WTC11 (cell line): ENCODE measurements at places on chromosomes 7 and 10. TPM values are rescaled to one million over a fixed set of nuclear protein-coding genes. Genes with fewer than 3 reads are reported as not detected.
A peak's percentile ranks its signal among the peaks of the same experiment; 100 is the strongest.

DNA sequence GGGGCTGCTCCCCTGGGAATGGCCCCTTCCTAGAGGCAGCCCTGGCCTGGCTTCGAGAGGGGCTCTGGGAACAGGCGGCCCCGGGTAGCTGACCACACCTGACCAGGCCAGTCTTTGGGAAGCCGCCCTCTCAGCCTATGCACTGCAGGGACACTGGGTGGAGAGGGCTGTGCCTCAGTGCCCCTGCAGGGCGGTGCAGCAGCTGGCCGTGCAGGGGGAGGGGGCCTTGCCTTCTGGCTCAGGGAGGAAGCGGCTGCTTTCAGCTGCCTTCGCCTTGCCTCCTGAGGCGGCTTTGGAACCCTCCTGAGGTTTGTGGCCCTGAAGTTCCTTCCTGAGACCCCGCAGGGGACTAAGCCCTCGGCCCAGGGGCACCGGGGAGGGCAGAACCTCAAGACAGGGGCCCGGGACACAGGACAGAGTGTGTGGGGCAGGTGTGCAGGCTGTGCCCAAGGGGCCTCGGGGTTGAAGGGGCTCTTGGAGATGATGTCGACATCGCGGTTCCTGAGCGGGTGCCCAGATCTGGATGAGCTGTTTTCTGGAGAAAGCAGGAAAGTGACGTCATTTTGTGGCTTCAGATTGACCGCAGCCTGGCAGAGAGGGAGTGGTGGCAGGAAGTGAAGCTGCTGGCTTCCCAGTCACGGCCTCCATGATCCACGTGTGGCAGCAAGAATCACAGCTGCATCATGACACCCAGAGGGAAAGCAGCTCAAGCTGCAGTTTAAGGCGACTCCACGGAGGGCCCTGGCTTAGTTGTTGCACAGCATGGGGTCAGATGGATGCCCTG, 17.7 kb downstream of the ADAM8 start:
- H3K36me3 ChIP-seq, result no peaks in the 10 kb centered on the region
- H3K4me1 ChIP-seq, result peaks cover 13% of the 10 kb centered on the region
- DNase-seq, result no peak
- H3K27ac ChIP-seq, result no peak overlapping the region

- no peak overlapping the region for H3K4me3 ChIP-seq
- no peaks in the 10 kb centered on the region for H3K27me3 ChIP-seq
- peaks cover 17% of the 10 kb centered on the region for H3K4me1 ChIP-seq
- H3K27ac ChIP-seq, result no peak overlapping the region
- DNase-seq, result no peak
- peaks cover 15% of the 10 kb centered on the region; the same call in 1 of the 2 replicates for H3K36me3 ChIP-seq
These were observed 19.5 kb downstream of the TSPAN33 start for GRCh38 chr7:129163875-129164544.

- DNase-seq, result no peak
- H3K4me1 ChIP-seq, result no peaks in the 10 kb centered on the region
- H3K27me3 ChIP-seq, result no peaks in the 10 kb centered on the region
- H3K4me3 ChIP-seq, result no peak overlapping the region
These were observed 400.9 kb upstream of the SEMA3D start for GRCh38 chr7:85587785-85588184.

SEMA4G gene
- 9.7 to 13.0 TPM (median 11.8 TPM) in 3 replicates for total RNA-seq

- H3K4me3 ChIP-seq, result no peak overlapping the region
- peak overlapping the region; percentile 85 for H3K27ac ChIP-seq
- no peaks in the 10 kb centered on the region for H3K36me3 ChIP-seq
- H3K4me1 ChIP-seq, result peaks cover 72% of the 10 kb centered on the region
These were observed 11.6 kb downstream of the PDLIM1 start for GRCh38 chr10:95279042-95279820.

- no peaks in the 10 kb centered on the region for H3K36me3 ChIP-seq
- no peaks in the 10 kb centered on the region for H3K27me3 ChIP-seq
These were observed 741.4 kb upstream of the POT1 start for GRCh38 chr7:125670926-125671572.

GRCh38 chr10:99630433-99630832, 10.2 kb upstream of the SLC25A28 start:
- H3K4me1 ChIP-seq, result peaks cover 8% of the 10 kb centered on the region
- H3K27ac ChIP-seq, result no peak overlapping the region

DNA sequence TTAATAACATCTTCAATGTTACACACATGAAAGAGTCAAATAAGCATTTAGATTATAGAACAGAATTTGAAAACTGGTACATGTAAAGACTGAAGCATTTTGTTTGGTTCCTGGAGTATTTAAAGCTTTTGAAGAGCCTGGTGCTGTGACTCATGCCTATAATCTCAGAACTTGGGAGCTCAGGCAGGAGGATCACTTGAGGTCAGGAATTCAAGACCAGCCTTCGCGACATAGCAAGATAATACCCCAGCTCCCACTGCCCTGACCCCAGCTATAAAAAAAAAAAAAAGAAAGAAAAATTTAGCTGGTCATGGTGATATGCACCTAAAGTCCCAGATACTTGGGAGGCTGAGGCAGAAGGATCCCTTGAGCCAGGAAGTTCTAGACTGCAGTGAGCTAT, 87.8 kb downstream of the HDAC9 start:
- H3K27ac ChIP-seq, result no peak overlapping the region
- H3K27me3 ChIP-seq, result no peaks in the 10 kb centered on the region

- no peaks in the 10 kb centered on the region for H3K27me3 ChIP-seq
- no peak overlapping the region for H3K4me3 ChIP-seq
- H3K27ac ChIP-seq, result no peak overlapping the region
- no peak for DNase-seq
These were observed 232.9 kb upstream of the PTN start for GRCh38 chr7:137576481-137576880.

ELAPOR2 gene
- total RNA-seq, result 38.7 to 42.7 TPM (median 41.6 TPM) in 3 replicates

GRCh38 chr10:82953909-82954308, 1078.9 kb downstream of the NRG3 start:
- peaks cover 7% of the 10 kb centered on the region; the same call in 1 of the 2 replicates for H3K4me1 ChIP-seq
- H3K4me3 ChIP-seq, result no peak overlapping the region
- H3K27me3 ChIP-seq, result no peaks in the 10 kb centered on the region
- no peak for DNase-seq
- no peak overlapping the region for H3K27ac ChIP-seq
